ENCODE measurements at places on chromosomes 13 and 19.

- no peak for DNase-seq
These were observed 10.3 kb downstream of the ZNF558 start for GRCh38 chr19:8821748-8822241.

DNA sequence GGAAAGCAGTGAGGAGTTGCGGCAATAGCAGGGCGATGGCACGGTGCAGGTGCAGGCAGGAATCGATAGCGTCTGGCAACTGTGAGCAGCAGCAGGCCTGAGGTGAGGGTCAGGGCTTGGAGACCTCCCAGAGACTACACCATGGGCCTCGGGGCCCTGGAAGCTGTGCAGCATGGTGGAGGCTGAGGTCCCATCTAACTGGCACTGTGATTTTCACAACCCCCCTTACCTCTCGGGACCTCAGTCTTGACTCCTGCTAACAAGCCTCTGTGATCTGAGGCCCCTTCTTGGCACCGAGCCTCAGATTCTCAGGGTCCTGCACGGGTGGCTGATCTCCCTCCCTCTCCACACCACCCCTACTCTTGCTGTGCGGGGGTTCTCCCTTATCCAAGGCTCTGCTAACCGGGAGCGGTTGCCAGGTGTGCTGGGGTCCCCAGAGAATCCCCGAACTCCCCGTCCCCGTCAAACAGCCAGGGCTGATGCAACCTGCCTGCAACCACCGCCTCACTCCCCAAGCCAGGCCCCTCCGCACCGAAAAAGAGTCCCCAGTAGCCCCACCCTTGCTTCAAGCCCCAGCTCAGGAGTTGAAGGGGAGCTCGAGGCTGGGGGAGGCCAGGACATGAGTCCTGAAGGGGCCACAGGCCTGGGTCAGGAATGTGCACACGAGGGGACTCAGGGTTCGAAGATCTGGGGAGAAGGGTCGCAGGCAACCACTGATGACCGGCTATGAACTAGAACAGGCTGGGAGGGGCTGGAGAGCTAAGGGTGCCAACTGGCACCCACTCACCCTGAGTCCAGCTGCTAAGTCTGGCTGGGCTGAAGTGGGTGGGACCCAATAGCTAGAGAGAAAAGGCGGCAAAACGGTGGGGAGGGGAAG lies 4.8 kb upstream of the ATF5 start:
- no peak for DNase-seq

DNA sequence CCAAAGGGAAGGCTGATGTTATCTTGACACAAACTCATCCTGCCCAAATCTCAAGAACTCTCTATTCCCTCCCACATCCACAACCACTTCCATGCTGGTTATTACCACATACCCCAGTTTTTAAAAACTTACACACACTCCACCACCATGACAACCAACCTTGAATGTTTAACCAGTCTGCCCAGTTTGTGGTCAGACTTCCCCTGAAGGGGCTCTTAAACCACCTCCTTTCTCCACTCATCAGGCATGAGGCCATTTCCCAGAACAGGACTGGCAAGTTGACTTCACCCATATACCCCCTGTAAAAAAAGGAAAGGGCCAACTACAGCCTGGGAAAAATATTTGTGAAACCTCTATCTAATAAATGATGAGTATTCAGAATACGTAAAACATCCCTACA lies 12.4 kb upstream of the ZSCAN4 start:
- no peak for DNase-seq

DNA sequence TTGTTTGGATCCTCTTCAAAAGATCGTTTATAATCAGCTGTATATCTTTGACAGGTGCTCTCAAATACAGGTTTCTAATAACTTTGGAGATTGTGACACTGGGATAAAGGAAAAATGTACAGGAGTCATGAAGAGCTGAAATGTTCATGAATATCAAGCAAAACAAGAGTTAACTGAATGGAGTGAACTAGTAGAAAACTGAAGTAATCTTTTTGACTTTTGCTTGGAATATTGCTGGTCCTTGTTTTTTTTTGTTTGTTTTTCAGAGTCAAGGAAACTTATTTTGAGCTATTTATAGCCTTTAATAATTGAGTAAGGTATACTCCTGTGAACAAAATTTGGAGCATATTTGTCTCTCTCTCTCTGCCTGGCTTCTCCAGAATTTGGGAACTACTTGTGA lies 25.3 kb downstream of the MED4 start:
- no peak for DNase-seq

GRCh38 chr19:41956621-41957020 lies 2.5 kb downstream of the RABAC1 start:
- DNase-seq = no peak

- DNase-seq = no peak
These were observed 12.4 kb downstream of the HNRNPM start for GRCh38 chr19:8457209-8457608.

DNA sequence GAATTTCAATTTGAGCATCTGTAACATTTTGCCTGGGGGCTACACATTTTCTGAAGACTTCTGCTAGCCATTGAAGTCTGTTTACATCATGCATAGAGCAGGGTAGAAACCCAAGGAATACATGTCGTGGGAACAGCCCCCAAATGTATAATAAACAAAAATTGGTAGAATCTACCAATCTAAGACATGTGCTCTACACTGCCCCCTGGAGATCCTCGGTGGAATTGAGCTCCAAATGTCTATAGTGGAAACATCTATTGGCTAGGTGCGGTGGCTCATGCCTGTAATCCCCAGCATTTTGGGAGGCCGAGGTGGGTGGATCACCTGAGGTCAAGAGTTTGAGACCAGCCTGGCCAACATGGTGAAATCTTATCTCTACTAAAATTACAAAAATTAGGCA lies 57.3 kb downstream of the MBD3L2B start:
- peak; percentile 25 for DNase-seq

Measured in HEK293T (cell line).